ENCODE measurements at places on chromosomes 7 and 10.

GRCh38 chr7:141590666-141591065 is 39.5 kb downstream of the AGK start:
- DNase-seq, result no peak

GRCh38 chr7:107007007-107007891 is 37.3 kb upstream of the PRKAR2B start:
- no peak for DNase-seq

DNA sequence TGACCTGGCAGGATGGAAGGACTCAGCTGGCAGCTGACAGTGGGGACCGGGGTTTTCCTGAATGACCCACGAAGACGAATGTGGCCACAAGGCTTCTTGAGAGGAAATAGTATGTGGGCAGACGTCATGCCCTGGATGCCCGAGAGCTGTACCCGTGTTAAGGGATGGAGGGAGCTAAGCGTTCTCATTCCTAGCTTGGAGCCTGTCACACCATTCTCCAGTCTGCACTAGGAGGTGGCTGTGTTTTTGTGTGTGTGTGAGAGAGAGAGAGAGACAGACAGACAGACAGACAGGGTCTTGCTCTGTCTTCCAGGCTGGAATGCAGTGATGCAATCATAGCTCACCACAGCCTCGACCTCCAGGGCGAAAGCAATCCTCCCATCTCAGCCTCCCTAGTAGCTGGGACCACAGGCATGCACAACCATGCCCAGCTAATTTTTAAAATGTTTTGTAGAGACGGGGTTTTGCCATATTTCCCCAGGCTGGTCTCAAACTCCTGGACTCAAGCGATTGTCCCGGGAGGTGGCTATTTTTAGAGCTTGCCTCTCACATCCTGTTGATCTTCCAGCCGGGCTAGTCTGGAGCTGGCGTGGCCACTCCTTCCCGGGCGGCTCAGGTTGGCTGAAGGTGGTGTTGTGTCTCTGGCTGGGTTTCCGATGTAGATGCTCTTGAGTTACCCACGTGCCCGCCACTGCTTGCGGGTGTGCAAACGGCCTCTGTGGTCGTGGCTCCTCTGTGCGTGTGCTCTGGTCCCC is 2.1 kb downstream of the AMZ1 start:
- no peak for DNase-seq

DNA sequence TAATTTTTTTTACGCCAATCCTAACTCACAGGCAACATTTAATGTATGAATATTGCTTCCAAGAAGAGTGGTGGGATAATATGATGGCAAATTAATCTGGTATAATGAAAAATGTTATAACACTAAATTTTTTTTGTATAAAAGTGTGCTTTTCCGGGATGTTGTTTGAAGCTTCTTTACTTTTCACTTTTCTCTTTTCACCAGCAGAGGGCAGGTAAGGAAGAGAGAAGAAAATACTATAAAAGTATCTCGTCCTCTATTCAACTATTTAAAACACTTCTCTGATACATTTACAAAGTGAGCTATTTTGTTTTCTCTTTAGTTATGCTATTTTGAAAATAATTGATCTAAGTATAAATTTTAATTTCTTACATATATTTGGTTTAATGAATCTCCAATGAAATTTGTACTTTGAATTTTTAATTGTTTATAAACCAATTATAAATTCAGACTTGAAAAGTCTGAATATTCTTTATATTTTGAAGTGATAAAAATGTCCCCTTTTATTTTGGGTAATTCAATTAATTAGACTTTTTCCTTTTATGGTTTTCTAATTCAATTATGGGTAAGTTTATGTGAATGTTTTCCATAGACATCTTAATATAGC is 20.7 kb upstream of the CFTR start:
- DNase-seq, result peak; percentile 31

GRCh38 chr10:108005627-108006026 is 841.1 kb upstream of the SORCS1 start:
- no peak for DNase-seq

- no peak for DNase-seq
These were observed 218.9 kb downstream of the DOCK4 start for GRCh38 chr7:111987115-111987826.

GRCh38 chr7:36741866-36742265 is 17.6 kb upstream of the AOAH start:
- no peak for DNase-seq

GRCh38 chr10:22722626-22723169 is 8.3 kb upstream of the PIP4K2A start:
- DNase-seq, result no peak

- peak; percentile 83 for DNase-seq
These were observed at the start of gene ETV1 for GRCh38 chr7:13989126-13989948. Gene ETV1, minus strand, starts transcription at chr7:13989666. Its CDS starts 614 bp downstream, at chr7:13989052.

- DNase-seq, result no peak
These were observed 4.2 kb downstream of the CLDN12 start for GRCh38 chr7:90407484-90407821.

GRCh38 chr7:151351967-151352366 is 10.4 kb downstream of the NUB1 start:
- no peak for DNase-seq

DNA sequence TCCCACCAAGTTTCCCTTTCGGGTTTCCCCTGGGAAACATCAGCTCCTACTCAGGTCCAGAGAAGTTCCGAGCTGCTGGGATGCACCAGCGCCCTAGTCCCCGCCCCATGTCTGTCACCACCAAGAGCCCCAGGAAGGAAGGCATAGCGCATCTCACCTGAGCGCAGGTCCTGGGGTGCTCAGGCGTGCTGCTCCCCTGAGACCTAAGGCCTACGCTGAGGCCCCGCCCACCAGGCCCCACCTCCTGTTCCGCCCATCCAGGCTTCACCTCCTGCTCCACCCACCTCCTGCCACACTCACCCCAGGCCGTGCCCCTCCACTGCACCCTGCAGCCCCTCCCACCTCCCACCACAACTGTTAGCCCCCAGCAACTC is 1.2 kb upstream of the TFR2 start:
- DNase-seq, result peak; percentile 8

GRCh38 chr10:77507291-77507880 is 130.2 kb downstream of the KCNMA1 start:
- no peak for DNase-seq

- no peak for DNase-seq
These were observed 8.6 kb upstream of the WBP1L start for GRCh38 chr10:102735065-102735562.

GRCh38 chr10:11870461-11870780 is 47.3 kb downstream of the PROSER2 start:
- no peak for DNase-seq

DNA sequence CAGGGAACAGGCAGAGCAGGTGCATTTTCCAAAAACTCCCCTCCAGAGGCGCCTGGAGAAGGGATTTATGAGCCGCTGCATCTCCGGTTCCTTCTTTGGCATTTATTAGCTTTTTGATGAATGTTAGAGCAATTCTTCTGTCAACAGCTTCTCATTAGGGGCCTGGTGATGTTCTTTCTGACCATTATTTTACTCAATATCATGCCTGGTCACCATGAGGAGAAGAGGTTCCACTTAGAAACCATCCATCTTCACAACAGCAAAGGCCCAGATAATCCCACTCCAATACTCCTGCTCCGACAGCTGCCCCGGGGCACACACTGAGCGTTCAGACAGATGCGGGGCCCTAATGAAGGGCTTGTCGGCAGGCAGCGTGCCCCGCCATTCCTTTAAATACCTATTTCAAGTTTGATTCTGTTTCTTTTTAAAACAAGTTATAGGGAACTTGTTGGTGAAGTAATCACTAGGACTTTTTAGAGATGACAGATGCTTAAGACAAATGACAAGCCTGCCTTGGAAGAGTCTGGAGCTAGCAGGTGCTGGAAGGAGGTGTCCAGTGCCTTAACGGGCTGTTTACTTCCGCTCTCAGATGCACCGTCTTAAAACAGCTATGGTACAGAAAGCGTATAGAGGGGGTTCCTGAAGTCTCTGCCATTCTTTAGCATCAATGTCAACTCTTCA is 31.7 kb downstream of the ECHDC3 start:
- no peak for DNase-seq

DNA sequence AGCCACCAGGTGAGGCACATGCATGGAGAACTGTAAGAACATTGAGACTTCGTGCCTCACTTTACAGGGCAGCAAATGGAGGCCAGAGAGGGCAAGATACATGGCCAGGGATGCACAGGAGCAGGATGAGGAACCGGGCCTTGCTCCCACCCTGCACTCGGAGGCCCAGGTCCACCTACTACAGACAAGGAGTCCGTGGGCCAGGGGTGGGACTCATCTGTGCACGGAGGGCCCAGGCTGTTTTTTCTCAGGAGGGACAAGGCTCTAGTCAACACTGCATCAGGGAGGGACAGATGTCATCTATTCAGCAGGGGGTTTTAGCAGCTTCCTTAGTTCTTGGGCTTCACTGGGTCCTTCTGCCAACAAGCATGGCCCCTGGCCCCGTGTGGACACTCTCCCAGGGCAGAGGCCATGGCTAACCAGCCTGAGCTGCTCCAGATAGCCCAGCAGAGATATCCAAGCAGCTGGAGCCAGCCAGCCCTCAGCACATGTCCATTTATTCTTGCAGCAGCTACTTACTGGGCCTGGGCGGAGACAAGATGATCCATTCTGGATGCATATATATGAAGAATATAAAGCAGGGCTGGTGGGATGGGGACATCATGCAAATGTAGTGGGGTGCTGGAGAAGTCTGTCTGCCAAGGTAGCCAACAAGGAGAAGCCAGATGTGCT is 134.5 kb upstream of the RET start:
- no peak for DNase-seq

GRCh38 chr7:127715901-127716300 is 63.9 kb downstream of the SND1 start:
- DNase-seq, result no peak

DNA sequence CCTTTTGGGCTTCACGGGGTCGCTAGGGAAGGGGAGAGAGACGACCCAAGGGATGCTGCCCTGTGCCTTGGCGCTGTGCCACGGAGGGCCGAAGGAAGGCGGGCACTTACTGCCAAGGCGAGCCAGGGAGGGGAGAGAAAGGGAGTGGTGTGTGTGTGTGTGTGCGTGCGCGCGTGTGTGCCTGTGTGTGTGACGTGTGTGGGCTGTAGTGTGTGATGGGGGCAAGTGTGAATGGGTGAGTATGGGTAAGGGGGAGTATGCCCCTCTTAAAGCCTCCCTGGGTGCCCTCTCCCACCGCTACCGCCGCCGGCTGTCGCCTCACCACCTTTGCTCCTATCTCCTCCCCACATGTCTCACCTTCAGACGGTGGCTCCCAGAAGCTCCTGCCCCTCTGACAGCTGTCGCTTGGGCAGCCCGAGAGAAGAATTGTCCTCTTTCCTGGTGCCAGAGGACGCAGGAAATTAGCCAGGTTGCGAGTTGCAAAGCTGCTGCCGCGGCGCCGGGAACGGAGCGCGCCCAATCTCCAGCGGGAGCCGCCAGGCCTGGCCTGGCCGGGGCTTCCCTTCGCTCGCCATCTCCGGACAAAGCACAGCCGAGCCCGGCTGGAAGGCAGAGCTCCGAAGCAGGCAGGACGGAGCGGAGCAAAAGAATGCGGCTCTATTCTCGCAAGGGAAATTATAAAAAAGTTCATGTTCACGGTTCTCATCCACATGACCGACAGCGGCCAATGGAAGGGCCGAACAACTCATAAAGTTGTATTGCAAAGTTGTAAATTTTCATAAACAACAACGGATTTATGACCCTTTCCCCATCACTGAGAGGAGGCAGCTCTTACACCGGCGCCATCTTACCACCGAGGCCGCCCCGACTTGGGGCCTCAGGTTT is at the start of gene HOXA3:
Gene HOXA3 (minus strand): TSS at position 653 of the 885 bp plus-strand sequence. CDS start 41,943 bp downstream, outside the sequence.
- DNase-seq, result peak; percentile 19

- DNase-seq, result no peak
These were observed 7.7 kb downstream of the CASP2 start for GRCh38 chr7:143295870-143296269.

DNA sequence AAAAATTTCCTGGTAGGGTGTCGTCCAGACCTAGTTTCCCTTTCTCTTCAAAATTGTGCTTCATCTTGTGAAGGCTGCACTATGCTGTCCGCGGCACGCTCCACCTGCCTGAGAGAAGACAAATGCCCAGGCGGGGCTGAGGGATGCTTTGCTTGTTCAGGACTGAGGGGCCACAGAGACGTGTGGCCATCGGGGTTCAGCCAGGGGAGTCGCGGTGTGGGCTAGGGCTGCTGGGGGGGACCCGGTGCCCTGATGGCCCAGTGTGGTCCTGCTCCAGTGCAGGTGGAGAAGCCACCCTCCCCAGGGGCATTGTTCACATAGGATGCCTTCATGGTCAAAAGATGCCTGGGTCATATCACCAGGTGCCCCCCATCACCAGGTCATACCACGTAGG is 107.8 kb upstream of the SHH start:
- no peak for DNase-seq

DNA sequence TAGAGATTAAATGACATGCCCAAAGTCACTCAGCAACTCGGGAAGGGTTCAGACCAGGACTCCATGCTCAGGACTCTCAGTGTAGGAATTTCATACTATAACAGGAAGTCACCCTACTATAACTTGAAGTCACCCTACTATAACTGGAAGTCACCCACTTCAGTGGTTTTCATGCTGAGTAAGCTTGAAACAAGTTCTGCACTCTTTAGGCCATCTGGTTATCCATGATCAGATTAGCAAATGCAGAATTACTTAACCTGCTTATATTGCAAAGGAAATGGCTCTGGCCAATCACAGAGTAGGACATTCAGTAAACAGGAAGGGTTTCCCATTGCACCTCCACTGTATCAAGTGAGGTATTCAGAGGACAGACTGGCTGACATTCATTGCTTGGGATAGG is 1240.4 kb downstream of the GATA3 start:
- no peak for DNase-seq

- DNase-seq, result no peak
These were observed 102.3 kb upstream of the STK17A start for GRCh38 chr7:43480581-43480980.

DNA sequence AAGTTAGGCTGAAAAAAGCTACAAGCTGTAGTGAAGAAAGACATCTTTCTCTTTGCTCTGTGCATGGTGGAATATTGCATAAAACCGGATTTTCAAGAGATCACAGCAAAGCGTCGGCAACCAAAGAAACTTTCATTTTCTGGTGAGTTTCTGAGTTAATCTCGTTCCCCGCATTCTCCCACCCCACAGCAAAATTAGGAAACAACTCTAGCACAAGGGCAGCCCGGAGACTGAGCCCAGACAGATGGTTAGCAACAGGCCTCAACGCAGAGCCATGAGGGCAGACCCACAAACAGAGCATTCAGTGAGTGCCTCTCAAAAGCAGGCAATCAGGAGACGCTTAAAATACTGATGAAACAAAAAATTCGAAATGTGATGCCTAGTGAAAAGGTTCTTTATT is 396.1 kb upstream of the KLF6 start:
- no peak for DNase-seq

- no peak for DNase-seq
These were observed 10.9 kb upstream of the FRAT1 start for GRCh38 chr10:97307866-97308780.

GRCh38 chr10:104273899-104274575 is 5.1 kb downstream of the GSTO2 start:
- no peak for DNase-seq

All from NCI-H1105 (cell line).